ENCODE measurements at places on chromosomes 13 and 19. TPM values are rescaled to one million over a fixed set of nuclear protein-coding genes. Genes with fewer than 3 reads are reported as not detected.
A peak's percentile ranks its signal among the peaks of the same experiment; 100 is the strongest.

DNA sequence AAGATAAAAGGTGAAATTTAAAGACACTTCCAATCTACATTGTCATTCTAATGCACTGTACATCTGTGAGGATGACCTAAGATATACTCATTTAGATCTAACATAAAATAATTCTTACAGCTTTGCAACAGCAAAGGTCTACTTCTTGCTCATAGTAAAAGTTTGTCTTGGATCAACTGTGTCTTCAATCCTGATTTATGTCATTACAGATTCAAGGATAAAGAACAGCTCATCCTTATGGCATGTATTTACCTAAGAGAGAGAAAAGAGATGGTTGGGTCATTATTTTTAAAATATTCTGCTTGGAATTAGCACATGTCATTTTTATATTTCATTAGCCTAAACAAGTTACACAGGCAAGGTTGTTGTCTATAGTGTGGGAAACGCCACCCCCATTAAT, 2193.1 kb downstream of the PCDH9 start:
- H3K36me3 ChIP-seq, result no peaks in the 10 kb centered on the region
- no peaks in the 10 kb centered on the region for H3K4me1 ChIP-seq
- no peaks in the 10 kb centered on the region for H3K27me3 ChIP-seq
- no peak overlapping the region for H3K4me3 ChIP-seq
- no peak overlapping the region for H3K27ac ChIP-seq

DNA sequence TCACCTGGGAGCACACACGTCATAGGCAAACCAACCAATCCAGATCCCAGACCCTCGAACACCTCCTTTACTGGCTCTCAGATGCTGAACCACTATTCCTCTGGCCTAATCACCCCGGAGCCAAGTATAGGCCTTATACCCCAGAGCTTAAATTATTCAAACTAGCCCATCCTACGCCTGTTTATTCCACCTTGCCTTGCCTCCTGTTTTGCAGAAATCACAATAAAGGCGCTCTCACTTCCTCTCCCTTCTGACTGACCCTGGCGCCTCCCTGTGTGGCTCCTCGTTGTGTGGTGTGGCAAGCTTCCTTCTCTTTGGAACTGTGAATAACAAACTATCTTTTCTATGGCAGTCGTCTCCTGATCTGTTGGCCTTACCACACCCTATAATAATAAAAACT, 354.9 kb downstream of the ENOX1 start:
- no peaks in the 10 kb centered on the region for H3K36me3 ChIP-seq
- H3K4me1 ChIP-seq, result peaks cover 29% of the 10 kb centered on the region

DNA sequence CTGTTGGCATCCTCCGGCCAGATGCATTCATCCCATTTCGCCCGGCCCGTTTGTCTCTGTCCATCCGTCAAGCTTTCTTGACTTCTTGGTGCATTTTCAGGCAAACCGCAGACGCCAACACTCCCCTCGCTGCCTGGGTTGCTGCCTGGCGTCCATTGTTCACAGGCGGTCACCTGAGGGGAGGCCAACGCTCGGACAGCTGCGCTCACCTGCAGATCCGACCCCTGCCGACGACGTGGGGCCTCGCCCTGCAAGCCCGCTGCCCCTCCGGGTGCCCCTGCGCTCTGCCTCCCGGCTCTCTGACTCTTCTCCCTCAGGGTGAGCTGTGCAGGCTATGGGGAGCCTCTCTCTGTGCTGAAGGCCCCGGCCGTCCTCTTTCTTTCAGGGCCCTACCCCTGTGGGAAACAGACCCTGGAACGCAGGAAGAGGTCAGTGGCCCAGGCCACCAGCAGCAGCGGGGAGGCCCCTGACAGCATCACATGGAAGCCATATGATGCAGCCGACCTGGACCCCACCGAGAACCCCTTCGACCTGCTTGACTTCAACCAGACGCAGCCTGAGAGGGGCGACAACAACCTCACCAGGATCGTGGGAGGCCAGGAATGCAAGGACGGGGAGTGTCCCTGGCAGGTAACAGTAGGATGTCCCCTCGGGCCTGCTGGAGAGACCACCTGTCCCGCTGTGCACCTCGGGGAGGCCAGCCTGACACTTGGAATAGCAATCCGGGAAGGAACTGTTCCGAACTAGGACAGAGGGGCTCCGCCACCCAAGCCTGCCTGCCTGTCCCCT, 14.8 kb upstream of the PROZ start:
- H3K4me3 ChIP-seq, result no peak overlapping the region
- H3K36me3 ChIP-seq, result no peaks in the 10 kb centered on the region

DNA sequence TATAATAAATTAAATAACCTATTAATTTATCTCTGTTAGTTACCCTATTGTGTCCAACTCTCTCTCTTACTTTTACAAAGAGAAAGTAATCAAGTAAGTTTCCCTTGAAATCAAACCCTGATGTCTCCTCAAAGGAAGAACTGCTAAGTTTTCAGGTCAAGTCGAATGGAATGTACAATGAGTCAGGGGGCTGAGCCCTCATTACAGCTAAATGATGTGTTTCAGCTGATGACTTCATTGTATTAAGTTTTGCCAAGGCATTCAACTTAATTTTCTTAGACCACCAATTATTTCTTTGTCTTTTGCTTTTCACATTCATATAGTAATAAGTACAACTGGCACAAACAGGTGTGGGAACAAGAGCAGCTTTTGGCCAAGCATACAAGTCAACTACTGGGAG, 54.7 kb upstream of the DCT start:
- no peak for DNase-seq
- no peaks in the 10 kb centered on the region for H3K36me3 ChIP-seq
- H3K4me3 ChIP-seq, result no peak overlapping the region
- no peaks in the 10 kb centered on the region for H3K27me3 ChIP-seq
- H3K27ac ChIP-seq, result no peak overlapping the region

GRCh38 chr19:28556371-28556770, 656.6 kb downstream of the UQCRFS1 start:
- DNase-seq, result no peak
- no peaks in the 10 kb centered on the region for H3K36me3 ChIP-seq
- H3K27me3 ChIP-seq, result no peaks in the 10 kb centered on the region
- no peaks in the 10 kb centered on the region for H3K4me1 ChIP-seq

GRCh38 chr19:44741258-44741731, 7.2 kb upstream of the BCL3 start:
- peaks cover 67% of the 10 kb centered on the region for H3K4me1 ChIP-seq
- peak overlapping the region; percentile 96 for H3K27ac ChIP-seq
- no peak overlapping the region for H3K4me3 ChIP-seq
- no peaks in the 10 kb centered on the region for H3K27me3 ChIP-seq
- DNase-seq, result no peak
- no peaks in the 10 kb centered on the region for H3K36me3 ChIP-seq

- no peaks in the 10 kb centered on the region for H3K36me3 ChIP-seq
- H3K27ac ChIP-seq, result peak overlapping the region; percentile 62
- H3K4me1 ChIP-seq, result peaks cover 34% of the 10 kb centered on the region
- no peaks in the 10 kb centered on the region for H3K27me3 ChIP-seq
Observed at GRCh38 chr13:39415008-39415802, 187.8 kb downstream of the LHFPL6 start.

GRCh38 chr13:89806594-89806993, 1540.9 kb upstream of the MIR17HG start:
- no peak for DNase-seq
- no peak overlapping the region for H3K27ac ChIP-seq
- no peaks in the 10 kb centered on the region for H3K4me1 ChIP-seq
- H3K27me3 ChIP-seq, result no peaks in the 10 kb centered on the region

GRCh38 chr13:103002279-103002678, 63.9 kb downstream of the SLC10A2 start:
- no peaks in the 10 kb centered on the region for H3K36me3 ChIP-seq
- no peak for DNase-seq
- H3K4me1 ChIP-seq, result no peaks in the 10 kb centered on the region
- H3K27me3 ChIP-seq, result no peaks in the 10 kb centered on the region
- no peak overlapping the region for H3K27ac ChIP-seq

DNA sequence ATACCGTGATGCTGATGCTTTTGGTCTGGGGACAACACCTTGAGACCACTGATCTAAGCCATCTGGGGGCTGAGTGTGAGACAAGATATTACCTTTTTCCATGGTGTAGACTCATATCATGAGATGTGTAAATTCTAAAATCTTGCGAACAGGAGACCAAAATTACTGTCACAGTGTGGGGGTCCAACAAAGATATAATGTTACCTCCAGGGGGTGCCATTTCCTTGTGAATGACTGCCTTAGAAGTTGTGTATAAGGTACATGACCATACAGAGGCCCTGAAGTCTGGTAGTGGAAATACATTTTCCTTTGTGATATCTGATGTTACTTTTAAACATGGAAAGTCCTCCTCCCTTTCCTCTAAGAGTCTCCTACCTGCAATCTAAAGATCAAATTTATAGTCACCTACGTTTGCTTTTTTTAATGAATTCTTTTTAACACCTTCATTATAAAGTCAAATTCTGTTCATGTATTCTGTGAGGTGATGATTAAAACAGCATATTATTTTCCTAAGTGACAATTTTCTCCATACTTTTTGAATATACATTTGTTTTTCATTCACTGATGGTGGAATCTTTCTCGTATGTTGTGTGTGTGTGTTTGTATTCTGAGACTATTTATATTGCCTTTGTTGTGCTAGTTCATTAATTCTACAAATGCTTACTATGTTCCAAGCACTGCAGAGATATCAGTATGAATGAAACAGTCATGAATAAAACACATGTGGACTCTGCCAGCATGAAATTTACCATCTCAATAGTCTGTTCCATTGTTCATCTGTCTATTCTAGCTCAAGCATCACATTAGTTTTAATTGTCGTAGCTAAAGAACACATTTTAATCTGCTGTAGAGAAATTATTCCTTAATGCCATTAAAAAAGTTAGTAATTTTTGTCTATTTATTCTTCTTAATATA, 113.7 kb downstream of the RFC3 start:
- no peaks in the 10 kb centered on the region for H3K27me3 ChIP-seq
- no peaks in the 10 kb centered on the region for H3K36me3 ChIP-seq
- H3K27ac ChIP-seq, result no peak overlapping the region
- H3K4me1 ChIP-seq, result no peaks in the 10 kb centered on the region
- no peak overlapping the region for H3K4me3 ChIP-seq

- H3K4me1 ChIP-seq, result peaks cover 10% of the 10 kb centered on the region
- no peaks in the 10 kb centered on the region for H3K27me3 ChIP-seq
- H3K27ac ChIP-seq, result no peak overlapping the region
- H3K36me3 ChIP-seq, result no peaks in the 10 kb centered on the region
- DNase-seq, result no peak
Observed at GRCh38 chr13:40164133-40164532, 502.3 kb downstream of the FOXO1 start.

DNA sequence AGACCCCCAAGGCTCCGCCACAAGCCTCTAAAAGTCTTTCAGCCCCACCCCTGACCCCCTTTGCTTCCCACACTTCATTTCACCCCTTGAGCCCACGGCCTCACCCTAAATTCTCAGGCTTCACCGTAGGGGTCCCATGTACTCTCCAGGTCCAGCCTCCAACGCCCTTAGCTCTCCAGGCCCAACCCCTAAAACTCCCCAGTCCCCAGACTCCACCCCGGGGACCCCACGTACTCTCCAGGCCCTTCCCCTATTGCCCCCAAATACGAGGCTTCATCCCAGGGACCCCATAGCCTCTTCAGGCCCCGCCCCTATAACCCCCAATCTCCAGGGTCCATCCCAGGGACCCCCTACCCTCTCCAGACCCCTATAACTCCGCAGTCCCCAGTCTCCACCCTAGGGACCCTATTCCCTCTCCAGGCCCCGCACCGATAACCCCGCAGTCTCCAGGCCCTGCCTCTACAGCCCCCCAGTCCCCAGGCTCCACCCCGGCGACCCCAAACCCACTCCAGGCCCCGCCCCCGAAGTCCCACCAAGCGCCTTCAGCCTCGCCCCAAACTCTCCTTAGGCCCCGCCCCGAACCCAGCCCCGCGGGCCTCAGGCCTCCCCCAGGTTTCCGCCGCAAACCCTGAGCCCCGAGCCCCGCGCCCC, 619 bp downstream of the MED16 start:
- H3K4me1 ChIP-seq, result peaks cover 20% of the 10 kb centered on the region
- H3K36me3 ChIP-seq, result no peaks in the 10 kb centered on the region
- no peaks in the 10 kb centered on the region for H3K27me3 ChIP-seq
- peak overlapping the region; percentile 91 for H3K27ac ChIP-seq
- no peak for DNase-seq
- peak overlapping the region; percentile 76 for H3K4me3 ChIP-seq

- no peak for DNase-seq
- H3K27me3 ChIP-seq, result no peaks in the 10 kb centered on the region
- H3K27ac ChIP-seq, result no peak overlapping the region
- no peak overlapping the region for H3K4me3 ChIP-seq
- H3K36me3 ChIP-seq, result no peaks in the 10 kb centered on the region
- no peaks in the 10 kb centered on the region for H3K4me1 ChIP-seq
Observed at GRCh38 chr19:5504114-5504513, 48.9 kb downstream of the ZNRF4 start.

DNA sequence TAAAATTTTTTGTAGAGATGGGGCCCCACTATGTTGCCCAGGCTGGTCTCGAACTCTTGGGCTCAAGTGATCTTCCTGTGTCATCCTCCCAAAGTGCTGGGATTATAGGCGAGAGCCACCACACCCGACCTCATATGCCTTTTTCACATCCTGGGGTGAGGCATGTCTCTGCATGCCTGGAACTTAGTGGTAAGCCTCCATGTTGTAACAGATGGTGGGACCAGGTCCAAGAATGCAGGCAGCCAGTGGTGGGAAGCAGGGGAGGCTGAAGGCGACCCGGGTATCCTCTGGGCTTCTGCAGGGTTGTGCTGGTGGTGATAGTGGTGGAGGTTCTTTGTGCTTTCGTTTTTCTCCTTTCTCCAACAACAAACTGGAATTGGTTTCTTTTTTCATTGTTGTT, 30.1 kb upstream of the CCDC124 start:
- H3K4me1 ChIP-seq, result no peaks in the 10 kb centered on the region
- no peak overlapping the region for H3K27ac ChIP-seq
- H3K4me3 ChIP-seq, result no peak overlapping the region
- H3K36me3 ChIP-seq, result no peaks in the 10 kb centered on the region
- no peaks in the 10 kb centered on the region for H3K27me3 ChIP-seq
- DNase-seq, result no peak

- H3K27ac ChIP-seq, result no peak overlapping the region
- no peak for DNase-seq
- no peak overlapping the region for H3K4me3 ChIP-seq
Observed at GRCh38 chr13:112465251-112466131, 89.3 kb downstream of the SPACA7 start.

GRCh38 chr19:20999731-21000352, 20.6 kb upstream of the ZNF430 start:
- no peaks in the 10 kb centered on the region for H3K36me3 ChIP-seq
- peaks cover 5% of the 10 kb centered on the region for H3K4me1 ChIP-seq
- no peaks in the 10 kb centered on the region for H3K27me3 ChIP-seq
- H3K4me3 ChIP-seq, result peak overlapping the region; percentile 51
- DNase-seq, result peak; percentile 91
- no peak overlapping the region for H3K27ac ChIP-seq

DNA sequence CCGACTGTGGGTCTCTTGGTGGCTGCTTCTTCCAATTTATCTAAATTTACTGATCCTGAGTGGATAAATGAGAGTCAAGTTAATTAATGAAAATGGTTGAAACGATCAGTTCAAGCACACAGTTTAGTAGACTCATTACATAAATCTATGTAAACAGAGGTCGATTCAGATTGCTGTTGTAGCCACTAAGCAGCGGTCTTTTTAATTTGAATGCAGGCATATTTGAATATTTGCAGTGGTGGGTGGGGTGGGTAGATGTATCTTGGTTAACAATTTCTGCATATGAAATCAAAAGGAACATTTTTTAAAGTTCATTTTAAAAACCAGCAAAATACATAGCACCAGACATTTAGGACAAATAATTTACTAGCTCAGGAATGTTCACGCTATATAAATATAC, 325.9 kb downstream of the KLF12 start:
- no peaks in the 10 kb centered on the region for H3K27me3 ChIP-seq
- no peak overlapping the region for H3K27ac ChIP-seq
- no peaks in the 10 kb centered on the region for H3K36me3 ChIP-seq

The ERICH6B gene
- not detected for total RNA-seq

The ZNF135 gene
- 6.3 TPM for total RNA-seq

The SULT2A1 gene
- total RNA-seq, result not detected

The PRSS57 gene
- not detected for total RNA-seq

The ZNF525 gene
- total RNA-seq, result 6.3 TPM

The GPR12 gene
- not detected for total RNA-seq

The LSM4 gene
- 144 TPM for total RNA-seq

The NCR1 gene
- not detected for total RNA-seq

The ZNF235 gene
- 11.4 TPM for total RNA-seq

The TEX29 gene
- total RNA-seq, result not detected
